ENCODE measurements at places on chromosomes 5 and 9. TPM values are rescaled to one million over a fixed set of nuclear protein-coding genes. Genes with fewer than 3 reads are reported as not detected.

Gene SOX30
- total RNA-seq = not detected

Gene ZNF483
- total RNA-seq = 1.0 TPM

- peak; percentile 10 for DNase-seq
Observed at GRCh38 chr5:154967421-154968024, 26.6 kb downstream of the MRPL22 start.

DNA sequence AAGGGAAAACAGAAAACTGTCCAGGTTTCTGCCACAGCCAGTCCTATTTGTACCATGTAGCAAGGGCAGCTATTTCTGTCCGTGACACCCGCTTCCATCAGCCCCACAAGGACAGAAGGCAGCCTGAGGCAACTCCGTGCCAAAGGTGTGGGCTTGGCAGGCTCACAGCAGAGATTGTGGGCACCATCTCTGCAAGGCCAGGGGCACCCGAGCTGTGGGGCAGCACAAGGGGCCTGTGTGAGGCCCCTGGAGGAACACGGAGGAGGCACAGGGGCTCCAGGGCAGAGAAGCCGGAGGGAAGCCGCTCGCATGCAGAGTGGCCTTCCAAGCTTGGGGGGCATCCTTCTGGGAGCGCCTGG is 43.5 kb downstream of the COL23A1 start:
- DNase-seq = no peak

DNA sequence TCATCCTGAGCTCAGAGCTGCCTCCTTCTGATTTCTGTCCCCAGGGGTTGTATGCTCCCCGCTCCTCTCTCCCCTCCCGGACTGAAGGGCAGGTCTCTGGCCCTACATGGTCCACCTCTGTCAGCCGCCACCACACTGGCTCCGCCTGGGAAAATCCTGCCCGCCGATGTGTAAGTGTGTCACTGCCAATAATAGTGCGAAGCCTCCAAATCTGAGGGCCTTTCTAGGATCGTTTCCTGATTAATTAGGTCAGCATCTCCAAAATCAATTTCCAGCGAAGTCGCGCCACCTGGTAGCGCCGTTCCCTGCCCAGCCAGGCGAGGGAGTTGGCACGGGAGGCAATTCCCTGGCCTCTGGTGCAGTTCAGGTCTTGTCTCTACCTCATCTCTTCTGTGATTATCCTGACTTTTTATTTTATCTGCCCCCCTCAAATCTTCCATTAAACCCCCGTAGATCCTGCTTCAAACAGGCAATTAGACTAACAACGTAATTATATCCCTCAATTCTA is 73.5 kb downstream of the ZNF618 start:
- DNase-seq = no peak

All from LHCN-M2 (cell line).